ENCODE measurements at places on chromosomes 2 and 18.

GRCh38 chr2:37148325-37148724 is 8.5 kb downstream of the EIF2AK2 start:
- no peak for DNase-seq

- DNase-seq, result no peak
Measured at GRCh38 chr2:17614174-17614930, 73.9 kb downstream of the VSNL1 start.

DNA sequence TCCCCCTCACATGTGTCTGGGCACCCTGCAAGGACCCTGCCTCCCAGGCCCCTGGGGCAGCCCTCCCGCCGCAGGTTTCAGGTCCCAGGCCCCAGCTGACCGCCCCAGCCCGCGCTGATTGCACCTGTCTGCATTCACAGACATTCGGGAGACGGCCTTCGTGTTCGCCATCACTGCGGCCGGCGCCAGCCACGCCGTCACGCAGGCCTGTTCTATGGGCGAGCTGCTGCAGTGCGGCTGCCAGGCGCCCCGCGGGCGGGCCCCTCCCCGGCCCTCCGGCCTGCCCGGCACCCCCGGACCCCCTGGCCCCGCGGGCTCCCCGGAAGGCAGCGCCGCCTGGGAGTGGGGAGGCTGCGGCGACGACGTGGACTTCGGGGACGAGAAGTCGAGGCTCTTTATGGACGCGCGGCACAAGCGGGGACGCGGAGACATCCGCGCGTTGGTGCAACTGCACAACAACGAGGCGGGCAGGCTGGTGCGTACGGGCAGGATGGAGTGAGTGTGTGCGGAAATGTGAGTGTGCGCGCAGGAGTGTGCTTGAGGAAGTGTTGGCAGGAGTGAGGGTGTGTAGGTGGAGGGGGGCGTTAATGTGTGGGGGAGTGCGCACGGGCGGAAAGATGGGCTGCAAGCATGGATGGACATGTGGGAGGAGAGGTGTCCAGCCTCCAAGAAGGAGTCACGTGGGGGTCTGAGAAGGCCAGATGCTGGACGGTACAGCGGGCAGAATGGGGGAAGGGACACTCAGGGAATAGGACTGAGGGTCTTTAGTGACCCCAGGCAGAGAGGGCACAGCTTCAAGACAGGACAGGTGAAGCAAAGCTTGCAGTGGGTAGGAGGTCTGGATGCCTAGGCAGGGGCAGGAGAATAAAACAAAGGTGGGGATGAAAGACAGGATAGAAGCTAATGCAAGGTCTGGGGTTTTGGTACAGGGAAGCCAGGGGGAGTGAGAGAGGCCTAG is 9.0 kb upstream of the WNT10A start:
- DNase-seq, result no peak

DNA sequence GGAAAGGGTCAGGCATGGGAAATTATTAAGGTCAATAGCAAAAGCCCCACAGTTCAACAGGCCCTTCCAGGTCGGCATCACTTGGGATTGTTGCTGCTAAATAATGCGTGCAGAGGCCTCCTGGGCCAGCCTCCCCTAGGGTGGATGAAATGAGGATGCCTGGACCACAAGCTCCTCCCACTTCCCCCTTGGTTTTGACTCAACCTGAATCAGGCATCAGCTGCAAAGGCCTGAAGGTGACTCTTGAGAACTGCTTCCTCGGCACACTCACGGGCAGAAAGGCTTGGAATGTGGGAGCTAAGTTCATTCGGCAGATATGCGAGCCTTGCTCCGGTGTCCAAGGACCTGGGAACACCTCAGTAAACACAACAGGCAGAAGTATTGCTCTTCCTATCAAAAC is 69.3 kb downstream of the MBP start:
- DNase-seq, result no peak

- DNase-seq, result no peak
Measured at GRCh38 chr2:66550826-66551225, 115.9 kb downstream of the MEIS1 start.

- no peak for DNase-seq
Measured at GRCh38 chr18:78144669-78145068, 834.9 kb upstream of the SALL3 start.

GRCh38 chr2:36170805-36171204 is 184.8 kb upstream of the CRIM1 start:
- no peak for DNase-seq

Data from foreskin fibroblast (primary cell).